Amniotic epithelial cell (primary cell): ENCODE measurements at places on chromosomes 5 and 9.

DNA sequence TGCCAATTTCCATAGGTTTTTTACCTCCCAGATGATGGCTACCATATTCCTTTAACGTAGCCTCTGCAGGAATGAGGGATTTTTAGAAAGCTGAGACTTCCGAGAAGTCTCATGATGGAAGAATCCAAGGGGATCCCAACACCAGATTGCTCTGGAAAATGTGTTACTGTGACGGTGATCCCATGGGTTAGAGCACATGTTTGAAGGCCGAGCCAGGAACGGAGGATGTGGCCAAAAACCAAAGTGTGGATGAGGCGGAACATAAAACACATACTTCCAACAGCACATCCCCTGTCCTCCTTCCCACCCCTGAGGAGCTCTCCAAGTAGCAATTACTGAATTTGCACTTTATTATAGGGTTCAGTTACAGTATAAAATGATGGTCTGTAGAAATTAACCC is 82.6 kb downstream of the GPR21 start:
- DNase-seq = no peak

GRCh38 chr5:589588-589987 is 22.6 kb upstream of the CEP72 start:
- no peak for DNase-seq

DNA sequence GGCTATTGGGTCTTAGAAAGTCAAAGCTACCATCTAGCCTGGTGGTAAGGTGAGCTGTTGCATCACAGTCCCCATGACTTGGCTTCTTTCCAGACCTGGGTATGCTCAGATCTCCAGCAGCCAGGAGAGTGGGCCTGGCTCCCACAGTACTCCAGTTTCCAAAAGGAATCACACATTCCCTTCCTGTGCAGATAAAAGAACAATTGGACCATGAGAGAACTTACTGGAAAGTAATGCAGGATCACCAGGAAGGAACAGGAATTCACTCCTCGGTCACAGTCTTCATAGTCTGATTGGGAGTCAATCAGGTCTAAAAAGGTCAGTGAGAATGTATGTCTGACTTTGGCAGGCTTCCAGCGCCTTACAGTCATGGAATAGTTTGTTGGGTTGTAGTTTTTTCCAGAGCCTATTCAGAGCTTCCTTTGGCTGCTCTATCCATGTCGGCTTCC is 47.8 kb upstream of the CD180 start:
- no peak for DNase-seq

DNA sequence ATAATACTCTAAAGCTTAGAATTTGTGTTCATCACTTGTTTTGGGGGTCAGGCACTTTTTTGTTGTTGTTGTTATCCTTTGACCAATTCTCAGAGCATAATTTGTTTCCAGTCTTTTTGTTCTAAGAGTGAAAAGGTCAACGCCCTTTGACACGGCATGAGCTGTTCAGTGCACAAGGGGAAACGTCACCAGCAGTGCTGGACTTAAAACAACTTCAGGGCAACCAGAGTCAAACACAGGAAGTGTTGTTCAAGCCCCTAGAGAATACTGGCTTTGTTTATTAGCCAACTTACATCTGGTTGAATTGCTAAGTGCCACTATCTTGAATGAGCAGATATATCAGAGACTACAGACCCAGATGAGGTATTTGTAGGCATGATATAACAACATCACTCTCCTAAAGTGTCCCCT is 368.9 kb downstream of the TMEM161B start:
- DNase-seq = no peak

DNA sequence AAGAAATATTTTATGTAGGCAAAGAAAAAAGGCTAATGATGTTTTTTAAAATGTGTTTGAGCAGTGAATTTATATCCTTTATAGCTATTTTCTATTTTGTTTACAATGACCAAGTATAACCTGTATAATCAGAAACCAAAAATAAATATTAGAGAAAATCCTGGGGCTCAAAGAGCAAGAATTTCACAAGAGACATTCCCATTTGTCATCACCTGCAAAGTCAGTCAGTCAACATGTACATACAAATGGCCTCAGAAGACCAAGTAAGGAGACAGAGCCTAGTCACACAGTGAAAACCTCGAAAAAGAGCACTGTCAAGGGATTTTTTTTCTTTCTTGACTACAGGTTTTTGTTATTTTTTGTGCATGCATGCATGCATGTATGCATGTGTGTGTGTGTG is 231.4 kb downstream of the GLIS3 start:
- no peak for DNase-seq

- no peak for DNase-seq
Observed at GRCh38 chr5:103938146-103938695, 375.6 kb upstream of the NUDT12 start.

- no peak for DNase-seq
Observed at GRCh38 chr5:154002093-154002492, 36.6 kb downstream of the FAM114A2 start.

DNA sequence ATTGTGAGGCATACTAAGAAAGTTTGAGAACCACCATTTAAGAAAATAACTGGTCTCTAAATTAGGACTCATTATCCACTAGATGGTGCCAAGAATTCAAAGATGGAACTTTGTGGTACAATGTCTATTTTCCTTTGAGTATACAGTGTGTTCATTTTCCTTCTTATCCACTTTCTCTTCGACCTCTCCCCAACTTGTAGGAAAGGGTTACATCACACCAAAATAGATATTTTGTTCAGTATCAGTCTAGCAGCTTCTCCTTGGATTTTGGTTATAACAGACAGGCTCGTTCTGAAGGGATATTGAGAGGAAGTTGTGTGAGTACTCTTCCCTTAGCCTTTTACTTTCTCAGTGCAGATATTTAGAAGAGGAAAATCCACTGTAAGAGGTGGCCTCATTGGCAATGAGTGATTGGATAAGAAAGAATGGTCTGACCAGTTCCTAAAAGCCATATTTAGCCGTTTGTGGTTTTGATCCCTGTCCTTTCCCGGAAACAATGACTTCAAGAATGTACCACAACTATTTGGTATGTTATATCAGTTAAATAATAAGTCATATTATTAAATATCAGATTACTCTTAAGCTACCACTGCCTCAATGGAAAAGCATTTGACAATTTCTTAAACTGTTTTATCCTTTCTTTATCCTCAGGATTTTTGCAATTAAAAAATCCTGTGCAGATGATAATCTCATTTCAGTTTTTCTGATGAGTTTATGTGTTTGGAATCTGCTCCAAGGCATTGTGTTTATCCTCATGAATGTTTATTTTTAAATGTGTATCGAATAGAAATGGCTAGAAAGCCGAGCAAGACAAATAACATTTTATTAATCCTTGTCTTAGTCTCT is 69.0 kb upstream of the GRAMD2B start:
- peak; percentile 93 for DNase-seq

- peak; percentile 98 for DNase-seq
Observed at GRCh38 chr9:31542384-31543055, 841.9 kb upstream of the ACO1 start.

- DNase-seq = no peak
Observed at GRCh38 chr5:5278815-5279381, 138.8 kb downstream of the ADAMTS16 start.

- DNase-seq = no peak
Observed at GRCh38 chr9:92422611-92423338, 1.5 kb downstream of the OMD start.

DNA sequence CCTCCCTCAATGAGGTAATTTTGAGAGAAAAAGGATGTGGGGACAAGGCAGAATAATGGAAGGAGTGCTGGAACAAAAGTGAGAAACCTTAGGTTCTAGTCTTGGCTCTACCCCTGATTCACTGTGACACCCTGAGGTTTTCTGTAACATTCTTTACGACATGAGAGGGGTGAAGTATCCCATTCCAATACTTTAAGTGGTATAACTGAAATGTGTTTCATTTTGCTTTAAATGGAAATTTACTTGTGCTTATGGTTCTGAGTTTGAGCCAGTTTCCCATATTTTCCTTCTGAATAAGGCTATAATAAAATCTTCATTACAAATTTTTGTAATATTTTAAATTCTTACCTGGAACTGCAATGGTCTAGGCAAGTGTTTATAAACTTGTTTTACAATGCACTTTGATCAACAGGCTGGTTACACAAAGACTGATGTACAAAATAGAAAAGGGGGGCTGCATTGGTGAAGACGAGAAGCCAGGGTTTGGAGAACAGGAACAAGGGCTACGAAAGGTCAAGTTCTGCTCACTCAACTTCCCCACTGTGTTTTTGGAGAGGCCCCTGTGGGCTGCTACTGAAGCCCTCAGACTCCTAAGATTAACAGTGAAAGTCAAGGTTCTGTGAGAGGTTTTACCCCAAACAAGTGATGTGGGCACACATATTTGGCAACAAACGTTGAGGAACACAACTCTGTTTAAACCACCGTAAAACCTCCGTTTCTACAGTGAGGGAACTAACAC is 171.9 kb upstream of the ELL2 start:
- DNase-seq = no peak

DNA sequence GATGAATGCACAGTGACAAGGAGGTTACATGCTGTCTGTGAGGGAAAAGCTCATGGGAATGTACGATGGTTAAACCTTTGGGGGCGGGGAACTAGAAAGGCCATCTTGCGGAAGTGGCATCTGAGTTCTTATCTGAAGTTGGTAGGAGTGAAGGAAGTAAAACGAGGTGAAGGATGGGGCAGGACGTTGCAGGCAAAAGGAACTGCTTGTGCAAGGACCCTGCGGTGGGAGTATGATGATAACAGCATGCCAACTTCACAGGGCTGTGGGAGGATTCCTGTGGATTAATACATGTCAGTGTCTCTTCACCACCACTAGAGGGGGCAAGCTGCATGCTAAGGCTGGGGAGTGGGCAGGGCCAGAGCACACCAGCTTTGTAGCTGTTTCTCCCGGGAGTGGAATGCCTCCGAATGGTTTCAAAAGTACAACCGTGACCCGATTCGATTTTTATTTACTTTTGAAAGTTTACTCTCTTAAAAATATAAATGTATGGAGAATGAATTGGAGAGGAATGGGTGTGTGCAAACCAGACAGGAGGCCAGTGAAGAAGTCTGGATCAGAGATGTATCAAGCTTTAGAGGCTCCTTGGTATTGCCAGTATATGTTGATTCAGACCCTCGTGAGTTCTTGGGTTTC is 62.5 kb downstream of the CYFIP2 start:
- DNase-seq = peak; percentile 98

GRCh38 chr5:179284751-179285631 is 60.3 kb downstream of the ADAMTS2 start:
- DNase-seq = no peak

- no peak for DNase-seq
Observed at GRCh38 chr9:82254646-82255367, 266.2 kb downstream of the SPATA31D1 start.

DNA sequence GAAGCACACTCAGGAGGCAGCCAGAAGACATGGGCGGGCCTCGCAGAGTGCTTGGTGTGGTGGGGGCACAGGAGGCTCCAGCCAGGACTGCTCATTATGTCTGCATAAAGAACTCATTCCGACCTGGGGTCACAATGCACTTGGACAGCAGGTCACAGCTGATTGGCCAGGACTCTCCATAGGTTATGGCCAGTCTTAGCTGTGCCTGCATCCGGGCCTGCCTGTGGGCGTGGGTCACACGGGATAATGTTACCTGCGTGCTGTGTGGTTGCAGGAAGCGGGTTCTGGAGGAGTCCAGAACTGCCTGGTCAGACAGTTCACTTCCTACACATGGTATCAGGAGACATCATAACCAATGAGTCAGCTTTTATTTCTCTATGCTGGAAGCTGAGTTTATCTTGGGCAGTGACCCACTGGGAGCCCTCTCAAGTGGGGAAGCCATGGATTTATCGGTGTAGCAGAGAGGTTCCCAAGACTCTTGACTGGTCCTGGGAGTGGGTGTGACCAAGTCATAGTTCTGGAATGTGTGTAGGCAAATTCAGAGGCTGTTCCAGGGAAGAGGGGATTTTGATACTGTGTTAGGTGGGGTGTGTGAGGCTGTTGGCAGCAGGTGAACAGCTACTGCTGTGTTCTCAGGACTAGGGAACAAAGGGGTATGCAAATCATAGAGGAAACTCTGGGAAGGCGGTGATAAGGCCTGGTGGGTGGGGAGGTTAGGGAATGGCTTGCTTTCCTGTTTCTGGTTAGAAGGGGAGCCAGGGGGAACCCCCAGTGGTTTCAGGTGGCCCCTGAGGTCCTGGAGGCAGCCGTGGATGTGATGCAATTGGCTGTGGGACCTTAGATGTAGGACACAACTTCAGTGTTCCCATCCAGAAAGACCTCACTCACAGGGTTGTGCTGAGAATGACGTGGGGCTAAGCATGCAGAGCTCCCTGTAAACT is 51.3 kb downstream of the ARHGEF37 start:
- DNase-seq = peak; percentile 89

- DNase-seq = peak; percentile 51
Observed at GRCh38 chr5:35877655-35878054, 21.0 kb downstream of the IL7R start.

DNA sequence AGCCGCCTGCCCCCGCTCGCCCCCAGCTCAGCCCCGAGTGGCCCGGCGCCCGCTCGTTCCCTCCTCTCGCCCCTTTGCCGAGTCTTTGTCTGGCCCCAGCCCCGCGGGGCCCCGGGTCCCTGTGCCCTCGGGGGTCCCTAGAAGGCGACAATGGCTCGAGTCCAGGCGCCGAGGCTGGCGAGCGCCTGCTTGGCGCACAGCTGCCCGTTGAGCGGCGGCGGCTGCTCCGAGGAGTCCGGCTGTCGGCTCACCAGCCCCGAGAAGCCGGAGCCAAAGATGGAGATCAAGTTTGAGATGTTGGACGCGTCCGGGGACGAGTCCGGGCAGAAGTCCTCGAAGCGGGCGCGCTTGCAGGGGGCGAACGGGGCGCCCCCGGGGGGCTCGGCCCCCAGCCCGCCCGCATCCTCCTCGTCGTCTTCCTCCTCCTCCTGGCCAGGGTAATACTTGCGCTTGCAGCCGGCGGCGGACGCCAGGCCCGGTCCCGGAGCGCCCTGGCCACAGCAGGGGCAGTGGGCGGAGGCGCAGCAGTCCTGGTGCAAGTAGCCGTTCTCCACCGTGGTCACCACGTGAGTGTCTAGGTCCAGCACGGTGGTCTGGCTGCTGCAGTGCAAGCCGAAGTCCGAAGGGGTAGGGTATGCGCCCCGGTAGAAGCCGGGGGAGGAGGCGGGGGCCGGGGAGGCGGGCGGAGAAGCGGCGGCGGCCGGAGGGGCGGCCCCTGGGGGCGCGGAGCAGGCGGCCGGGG is 1.2 kb downstream of the IER5L start:
- peak; percentile 56 for DNase-seq

- no peak for DNase-seq
Observed at GRCh38 chr5:175789670-175790069, 81.7 kb upstream of the CPLX2 start.

DNA sequence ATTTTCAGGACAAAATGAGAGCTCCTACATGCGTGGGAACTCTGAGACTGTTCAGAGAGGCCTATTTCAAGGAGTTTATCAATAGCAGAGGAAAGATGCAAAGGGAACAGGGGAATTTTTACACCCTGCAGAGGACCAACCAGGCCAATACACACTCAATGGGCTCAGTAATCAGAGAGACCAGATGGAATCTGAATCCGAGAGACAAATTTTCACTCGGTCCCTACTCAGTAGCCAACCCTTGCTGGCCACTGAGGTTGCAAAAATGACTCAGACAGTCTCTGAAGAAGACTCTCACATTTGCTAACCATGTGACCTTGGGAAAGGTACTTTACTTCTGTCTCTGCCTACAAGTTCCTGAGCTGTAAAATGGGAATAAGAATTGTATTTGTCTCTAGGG is 479.4 kb downstream of the CDK5RAP2 start:
- no peak for DNase-seq

GRCh38 chr5:173741729-173742431 is 125.4 kb upstream of the BOD1 start:
- DNase-seq = no peak

GRCh38 chr5:95647886-95648860 is 1.6 kb downstream of the RFESD start:
- DNase-seq = peak; percentile 76
